ENCODE measurements at places on chromosomes 2 and 18.

- no peak for DNase-seq
Observed at GRCh38 chr2:206218796-206219499, 55.5 kb upstream of the ZDBF2 start.

GRCh38 chr18:64777556-64777955, 628.7 kb upstream of the LINC00305 start:
- DNase-seq, result no peak

DNA sequence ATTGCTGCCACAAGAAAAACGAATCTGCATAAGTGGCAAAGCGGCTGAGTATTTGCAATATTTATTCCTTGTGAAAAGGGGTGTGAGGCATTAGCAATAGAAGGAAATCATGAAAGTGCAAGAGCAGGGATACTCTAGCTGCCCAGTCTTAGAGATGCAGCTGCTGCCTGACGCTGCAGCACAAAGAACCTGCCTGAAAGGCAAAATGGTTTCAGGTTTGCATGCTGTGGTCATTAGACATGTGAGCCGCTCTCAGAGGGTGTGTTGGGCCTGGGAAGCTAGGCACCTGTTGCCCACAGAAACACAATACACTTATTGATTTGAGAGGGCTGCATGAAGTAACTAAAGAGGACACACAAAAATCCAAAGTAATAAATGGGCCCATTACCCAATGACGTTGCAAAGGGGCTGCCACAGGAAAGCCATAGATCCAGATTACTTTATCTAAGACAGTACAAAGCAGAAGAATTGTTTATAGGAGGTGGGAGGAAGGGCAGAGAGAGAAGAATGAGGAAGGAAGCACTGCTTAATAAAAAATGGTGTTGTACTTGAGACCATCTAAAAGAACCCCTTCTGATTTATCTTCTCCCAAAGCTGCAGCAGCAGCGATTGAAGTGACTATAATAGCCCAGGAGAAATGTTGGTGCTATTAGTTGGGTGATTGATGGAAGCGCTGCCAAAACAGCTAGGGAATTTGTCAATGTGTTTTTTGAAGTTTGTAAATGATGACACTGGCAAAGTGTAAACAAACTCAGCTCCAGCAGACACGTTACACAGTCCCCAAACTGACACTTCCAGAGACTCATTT, 492.4 kb upstream of the ACVR2A start:
- DNase-seq, result no peak

DNA sequence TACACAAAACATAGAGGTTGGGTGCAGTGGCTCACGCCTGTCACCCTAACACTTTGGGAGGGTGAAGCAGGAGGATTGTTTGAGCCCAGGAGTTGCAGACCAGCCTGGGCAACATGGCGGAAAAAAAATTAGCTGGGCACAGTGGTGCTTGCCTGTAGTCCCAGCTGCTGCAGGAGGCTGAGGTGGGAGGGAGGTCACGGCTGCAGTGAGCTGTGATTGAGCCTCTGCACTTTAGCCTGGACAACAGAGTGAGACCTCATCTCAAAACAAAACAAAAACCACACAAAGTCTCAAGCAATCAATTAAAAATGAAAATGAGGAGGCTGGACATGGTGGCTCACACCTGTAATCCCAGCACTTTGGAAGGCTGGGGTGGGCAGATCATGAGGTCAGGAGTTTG, 4.9 kb downstream of the NOP58 start:
- no peak for DNase-seq

DNA sequence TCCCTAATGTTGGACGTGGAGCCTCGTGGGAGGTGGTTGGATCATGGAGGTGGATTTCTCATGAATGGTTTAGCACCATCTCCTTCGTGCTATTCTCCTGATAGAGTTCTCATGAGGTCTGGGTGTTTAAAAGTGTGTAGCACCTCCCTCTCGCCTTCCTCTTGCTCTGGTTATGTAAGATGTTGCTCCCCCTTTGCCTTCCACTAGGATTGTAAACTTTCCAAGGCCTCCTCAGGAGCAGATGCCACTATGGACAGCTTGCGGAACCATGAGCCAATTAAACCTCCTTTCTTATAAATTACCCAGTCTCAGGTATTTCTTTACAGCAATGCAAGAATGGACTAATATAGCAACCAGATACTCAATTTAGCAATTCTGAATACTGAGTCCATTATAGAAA, 82.4 kb upstream of the PELI1 start:
- DNase-seq, result no peak

- no peak for DNase-seq
Observed at GRCh38 chr18:46809145-46809544, 52.3 kb upstream of the ST8SIA5 start.

GRCh38 chr2:58620093-58620492, 379.0 kb upstream of the FANCL start:
- no peak for DNase-seq

- no peak for DNase-seq
Observed at GRCh38 chr2:56860991-56861390, 677.2 kb downstream of the CCDC85A start.

DNA sequence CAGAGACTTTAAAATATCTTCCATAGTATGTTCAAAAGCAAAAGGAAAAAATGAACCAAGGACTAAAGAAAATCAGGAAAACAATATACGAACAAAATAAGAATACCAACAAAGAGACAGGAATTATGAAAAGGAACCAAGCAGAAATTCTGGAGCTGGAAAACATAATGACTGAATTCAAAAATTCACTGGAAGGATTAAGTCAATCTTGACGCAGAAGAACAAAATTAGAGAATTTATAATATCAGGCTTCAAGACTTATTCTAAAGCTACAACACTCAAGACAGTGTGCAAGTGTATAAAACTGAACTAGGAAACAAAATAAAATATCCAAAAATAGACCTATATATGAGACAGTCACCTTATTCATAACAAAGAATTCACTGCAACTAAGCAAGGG, 56.9 kb upstream of the GYPC start:
- DNase-seq, result no peak

DNA sequence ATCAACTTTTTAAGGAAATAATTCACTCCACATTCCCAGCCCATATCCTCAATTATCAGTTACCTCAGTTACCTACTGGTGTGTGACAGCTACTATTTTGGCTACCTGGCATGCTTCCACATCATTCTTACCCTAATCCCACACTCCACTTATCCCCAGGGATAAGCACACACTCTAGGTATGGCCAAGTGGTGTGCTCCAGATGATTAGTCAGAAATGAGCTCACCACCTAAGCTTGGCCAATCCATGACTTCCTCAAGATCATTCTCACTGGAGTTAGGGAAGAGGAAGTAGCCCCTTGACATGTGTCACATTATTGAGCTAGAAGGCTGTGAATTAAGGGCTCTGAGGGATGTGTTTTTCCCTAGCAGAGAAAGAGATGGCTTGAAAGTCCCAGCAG, 20.9 kb upstream of the SMAD4 start:
- DNase-seq, result no peak

GRCh38 chr2:205892251-205892655, 193.7 kb downstream of the INO80D start:
- DNase-seq, result no peak

GRCh38 chr2:134161170-134161547, 92.7 kb upstream of the MGAT5 start:
- DNase-seq, result no peak

- DNase-seq, result no peak
Observed at GRCh38 chr2:215499331-215499730, 63.5 kb upstream of the FN1 start.

GRCh38 chr2:213723041-213723560, 438.8 kb downstream of the SPAG16 start:
- no peak for DNase-seq

DNA sequence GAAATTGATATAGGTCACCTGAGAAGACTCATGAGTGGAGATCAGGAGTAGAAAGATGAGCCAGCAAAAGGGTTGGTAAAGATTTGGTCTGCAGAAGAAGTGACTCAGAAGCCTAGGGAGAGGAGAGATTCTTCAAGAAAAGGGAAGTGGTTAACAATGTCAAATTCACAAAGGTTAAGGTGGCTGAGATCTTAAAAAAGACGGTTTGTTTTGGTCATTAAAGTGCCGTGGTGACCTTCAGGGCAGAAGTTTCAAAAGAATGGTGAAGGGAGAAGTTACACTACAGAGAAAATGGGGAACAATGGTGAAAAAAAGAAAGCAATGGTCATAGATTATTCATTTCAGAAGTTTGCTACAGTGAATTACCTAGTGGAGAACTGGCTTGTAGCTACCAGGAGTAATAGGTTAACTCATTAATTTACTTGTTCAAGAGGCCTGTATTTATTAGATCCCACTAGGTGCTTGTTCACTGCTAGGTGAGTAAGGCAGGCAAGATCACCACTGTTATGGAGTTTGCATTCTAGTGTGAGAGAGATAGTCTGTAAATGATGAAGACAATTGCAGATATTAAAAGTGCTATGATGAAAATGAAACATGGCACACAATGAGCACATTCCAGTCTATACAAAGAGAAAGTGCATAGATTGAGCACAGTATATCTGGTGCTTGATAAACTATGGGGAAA, 43.0 kb downstream of the FBXO48 start:
- no peak for DNase-seq

DNA sequence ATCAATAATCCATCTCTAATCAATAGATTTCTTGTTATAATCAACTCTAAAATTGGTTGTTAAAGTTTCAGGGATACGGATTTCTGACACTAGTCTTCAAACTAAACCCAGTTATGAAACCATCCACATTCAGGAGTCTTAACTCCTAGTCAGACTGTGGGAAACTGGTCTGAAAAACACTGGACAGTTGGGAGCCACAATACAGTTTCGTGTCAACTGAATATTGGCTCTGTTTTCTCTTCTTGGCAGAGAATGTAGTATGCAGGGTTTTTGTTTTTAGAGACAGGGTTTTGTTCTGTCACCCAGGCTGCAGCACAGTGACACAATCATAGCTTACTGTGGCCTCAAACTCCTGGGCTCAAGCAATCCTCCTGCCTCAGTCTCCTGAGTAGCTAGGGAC, 123.1 kb downstream of the RTTN start:
- no peak for DNase-seq

DNA sequence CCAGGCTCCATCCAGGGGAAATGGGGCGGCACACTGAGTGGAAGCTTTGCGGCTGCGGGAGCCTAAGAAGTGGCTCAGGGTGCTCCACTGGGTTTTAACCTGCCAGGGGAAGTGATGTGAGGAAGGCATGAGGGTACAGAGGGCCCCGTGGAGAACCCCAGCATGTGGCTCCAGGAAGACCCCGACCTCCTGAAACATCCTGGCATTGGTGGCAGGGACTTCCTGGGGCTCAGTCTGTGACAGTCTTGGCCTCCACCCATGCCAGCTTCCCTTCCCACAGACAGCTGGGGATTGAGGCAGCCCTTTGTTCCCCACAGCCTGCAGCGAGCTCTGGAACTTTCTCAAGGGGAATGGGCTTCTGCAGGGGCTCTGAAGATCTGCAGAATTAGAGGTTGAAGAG, 146.6 kb downstream of the TNS1 start:
- DNase-seq, result no peak
